Endothelial cell of coronary artery (primary cell): ENCODE measurements at places on chromosomes 16 and 17. TPM values are rescaled to one million over a fixed set of nuclear protein-coding genes. Genes with fewer than 3 reads are reported as not detected.

Gene CACNB1
- 1.6 and 3.1 TPM in 2 replicates for total RNA-seq

Gene VAT1L
- 3.0 and 10.3 TPM in 2 replicates for total RNA-seq

Gene SIRT7
- total RNA-seq: 15.0 and 18.5 TPM in 2 replicates

Gene FADS6
- not detected in 2 replicates for total RNA-seq
